ENCODE measurements at places on chromosomes 6 and 20. TPM values are rescaled to one million over a fixed set of nuclear protein-coding genes. Genes with fewer than 3 reads are reported as not detected.

- H3K36me3 ChIP-seq: no peaks in the 10 kb centered on the region
- H3K27me3 ChIP-seq: no peaks in the 10 kb centered on the region
- peak; percentile 56 for DNase-seq
- H3K4me1 ChIP-seq: no peaks in the 10 kb centered on the region
- H3K27ac ChIP-seq: no peak overlapping the region
Observed at GRCh38 chr6:47810885-47811284, 29.1 kb downstream of the OPN5 start.

DNA sequence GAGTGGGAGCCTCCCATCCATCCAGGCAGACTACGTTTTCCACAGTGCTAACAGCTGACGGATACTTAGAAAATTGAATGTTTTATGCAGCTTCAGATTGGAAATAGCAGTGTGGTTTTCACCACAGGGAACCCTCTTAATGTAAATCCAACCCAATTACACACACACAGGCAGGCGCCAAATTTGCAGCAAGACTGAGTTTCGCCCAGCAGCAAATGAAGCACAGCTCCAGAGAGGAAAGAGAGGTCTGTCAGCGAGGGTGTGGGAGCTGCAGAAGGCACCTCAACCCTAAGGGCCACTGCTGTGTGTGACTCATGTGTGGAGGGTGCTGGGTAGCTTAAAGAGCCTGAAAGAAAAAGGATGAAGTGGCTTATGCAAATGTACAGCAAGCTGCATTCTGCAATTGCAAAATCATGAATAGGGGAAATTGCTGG lies 365.7 kb downstream of the MAFB start:
- DNase-seq: no peak
- no peak overlapping the region for H3K27ac ChIP-seq
- H3K4me3 ChIP-seq: no peak overlapping the region
- no peaks in the 10 kb centered on the region for H3K36me3 ChIP-seq
- no peaks in the 10 kb centered on the region for H3K4me1 ChIP-seq
- H3K27me3 ChIP-seq: no peaks in the 10 kb centered on the region

DNA sequence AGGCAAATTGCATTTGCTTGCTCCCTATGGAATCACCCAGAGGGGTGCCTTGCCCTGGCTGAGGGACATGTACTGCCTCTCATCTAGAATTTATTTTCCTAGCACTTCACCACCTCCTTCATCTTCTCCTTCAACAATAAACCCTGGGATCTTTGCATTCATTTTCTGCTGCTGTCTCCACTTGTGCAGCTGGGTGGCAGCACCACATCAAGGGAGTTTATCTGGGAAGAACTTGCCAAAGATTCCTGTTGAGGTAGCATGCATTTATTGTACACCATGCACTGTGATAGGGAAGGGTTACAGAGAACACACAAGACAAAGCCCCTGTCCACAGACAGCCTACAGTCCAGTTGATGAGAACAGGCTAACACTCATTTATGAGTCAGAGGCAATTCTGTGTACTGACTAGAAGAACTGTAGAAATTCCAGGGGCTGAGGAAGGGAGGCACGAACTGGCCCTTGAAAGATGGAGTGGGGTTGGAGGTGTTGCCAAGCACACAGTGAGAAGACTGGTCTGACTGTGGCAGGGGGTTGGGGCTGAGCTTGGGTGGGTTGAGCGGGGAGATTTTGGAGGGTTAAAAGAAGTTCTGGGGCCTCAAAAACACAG lies 17.5 kb downstream of the C20orf173 start:
- DNase-seq: peak; percentile 37
- peaks cover 43% of the 10 kb centered on the region for H3K36me3 ChIP-seq
- H3K27ac ChIP-seq: no peak overlapping the region
- H3K27me3 ChIP-seq: no peaks in the 10 kb centered on the region
- no peaks in the 10 kb centered on the region for H3K4me1 ChIP-seq

DNA sequence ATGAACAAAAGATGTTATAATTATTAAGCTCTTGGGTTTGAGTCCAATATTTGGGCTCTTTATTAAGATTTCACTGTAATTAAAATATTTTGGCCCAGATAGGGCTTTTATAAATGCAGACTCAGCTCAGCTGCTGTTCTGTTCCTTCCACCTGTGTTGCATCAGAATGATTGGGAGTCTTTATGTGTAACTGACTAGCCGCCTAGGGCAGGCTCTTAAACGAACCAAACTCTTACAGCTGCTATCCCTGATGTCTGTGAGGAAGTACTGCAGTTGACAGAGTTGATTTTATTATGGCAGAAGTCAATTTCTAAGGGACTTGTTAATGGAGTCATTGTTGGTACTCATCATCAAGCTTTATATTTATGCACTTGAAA lies 144.7 kb downstream of the MYO6 start:
- no peak overlapping the region for H3K4me3 ChIP-seq
- H3K4me1 ChIP-seq: no peaks in the 10 kb centered on the region
- no peak overlapping the region for H3K27ac ChIP-seq
- no peak for DNase-seq
- peaks cover 4% of the 10 kb centered on the region for H3K36me3 ChIP-seq

- no peaks in the 10 kb centered on the region for H3K4me1 ChIP-seq
- no peak overlapping the region for H3K27ac ChIP-seq
- H3K4me3 ChIP-seq: peak overlapping the region; percentile 95
- no peak for DNase-seq
Observed at GRCh38 chr6:167828325-167828956, 1.7 kb downstream of the AFDN start.

- no peaks in the 10 kb centered on the region for H3K27me3 ChIP-seq
- DNase-seq: no peak
- no peaks in the 10 kb centered on the region for H3K4me1 ChIP-seq
- no peak overlapping the region for H3K27ac ChIP-seq
- peak overlapping the region; percentile 61 for H3K4me3 ChIP-seq
Observed at GRCh38 chr6:34891296-34891695, 2.2 kb downstream of the ANKS1A start.

GRCh38 chr20:47356526-47357295 lies at the start of gene ZMYND8:
Gene ZMYND8 (minus strand): TSS chr20:47356699. CDS start chr20:47356670, 29 bp downstream.
- H3K4me3 ChIP-seq: peak within 1 kb of the TSS; percentile 51
- H3K4me1 ChIP-seq: peaks cover 53% of the 10 kb centered on the region
- peak; percentile 94 for DNase-seq

GRCh38 chr20:57991211-57991881 lies 237.1 kb downstream of the ANKRD60 start:
- no peak overlapping the region for H3K27ac ChIP-seq
- no peaks in the 10 kb centered on the region for H3K4me1 ChIP-seq
- DNase-seq: no peak
- no peaks in the 10 kb centered on the region for H3K36me3 ChIP-seq
- H3K27me3 ChIP-seq: no peaks in the 10 kb centered on the region
- H3K4me3 ChIP-seq: no peak overlapping the region

DNA sequence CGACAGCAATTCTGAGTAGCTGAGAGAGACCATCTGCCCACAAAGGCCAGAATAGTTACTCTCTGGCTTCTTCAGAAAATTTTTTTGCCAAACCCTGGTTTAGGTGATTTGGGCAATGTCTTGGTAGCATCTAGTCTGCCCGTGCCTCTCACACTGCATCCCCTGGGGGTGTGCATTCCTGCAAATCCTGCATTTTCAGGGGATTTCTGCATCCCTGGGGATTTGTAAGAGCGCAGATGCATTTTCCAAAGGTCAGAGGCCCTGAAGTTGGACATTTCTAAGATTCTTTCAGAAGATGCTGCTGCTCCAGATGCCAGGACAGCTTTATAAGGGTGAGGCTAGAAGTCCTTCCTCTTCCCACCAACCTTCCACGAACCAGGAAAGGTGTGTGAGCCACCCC lies 4.0 kb downstream of the CST9 start:
- DNase-seq: no peak
- no peaks in the 10 kb centered on the region for H3K27me3 ChIP-seq
- H3K27ac ChIP-seq: no peak overlapping the region
- no peaks in the 10 kb centered on the region for H3K36me3 ChIP-seq
- H3K4me1 ChIP-seq: no peaks in the 10 kb centered on the region

OR12D1 gene
- not detected for total RNA-seq

SAMD10 gene
- 5.7 TPM for total RNA-seq

CST4 gene
- total RNA-seq: not detected

SCRT2 gene
- not detected for total RNA-seq

TUBB2B gene
- 320 TPM for total RNA-seq

HMGN3 gene
- 188 TPM for total RNA-seq

HLA-G gene
- total RNA-seq: 2.7 TPM

CLIC5 gene
- 0.20 TPM for total RNA-seq

Measured in H9 (cell line).